ENCODE measurements at places on chromosomes 1 and 21.

- no peak for DNase-seq
- H3K27me3 ChIP-seq: peaks cover 68% of the 10 kb centered on the region
- peaks cover 16% of the 10 kb centered on the region for H3K4me1 ChIP-seq
- no peaks in the 10 kb centered on the region for H3K36me3 ChIP-seq
- no peak overlapping the region for H3K4me3 ChIP-seq
These were observed 3.0 kb downstream of the NHLH2 start for GRCh38 chr1:115837740-115838421.

GRCh38 chr1:172870901-172871606, 179.7 kb downstream of the TNFSF18 start:
- H3K36me3 ChIP-seq: no peaks in the 10 kb centered on the region
- no peak overlapping the region for H3K27ac ChIP-seq
- no peaks in the 10 kb centered on the region for H3K4me1 ChIP-seq
- DNase-seq: no peak

DNA sequence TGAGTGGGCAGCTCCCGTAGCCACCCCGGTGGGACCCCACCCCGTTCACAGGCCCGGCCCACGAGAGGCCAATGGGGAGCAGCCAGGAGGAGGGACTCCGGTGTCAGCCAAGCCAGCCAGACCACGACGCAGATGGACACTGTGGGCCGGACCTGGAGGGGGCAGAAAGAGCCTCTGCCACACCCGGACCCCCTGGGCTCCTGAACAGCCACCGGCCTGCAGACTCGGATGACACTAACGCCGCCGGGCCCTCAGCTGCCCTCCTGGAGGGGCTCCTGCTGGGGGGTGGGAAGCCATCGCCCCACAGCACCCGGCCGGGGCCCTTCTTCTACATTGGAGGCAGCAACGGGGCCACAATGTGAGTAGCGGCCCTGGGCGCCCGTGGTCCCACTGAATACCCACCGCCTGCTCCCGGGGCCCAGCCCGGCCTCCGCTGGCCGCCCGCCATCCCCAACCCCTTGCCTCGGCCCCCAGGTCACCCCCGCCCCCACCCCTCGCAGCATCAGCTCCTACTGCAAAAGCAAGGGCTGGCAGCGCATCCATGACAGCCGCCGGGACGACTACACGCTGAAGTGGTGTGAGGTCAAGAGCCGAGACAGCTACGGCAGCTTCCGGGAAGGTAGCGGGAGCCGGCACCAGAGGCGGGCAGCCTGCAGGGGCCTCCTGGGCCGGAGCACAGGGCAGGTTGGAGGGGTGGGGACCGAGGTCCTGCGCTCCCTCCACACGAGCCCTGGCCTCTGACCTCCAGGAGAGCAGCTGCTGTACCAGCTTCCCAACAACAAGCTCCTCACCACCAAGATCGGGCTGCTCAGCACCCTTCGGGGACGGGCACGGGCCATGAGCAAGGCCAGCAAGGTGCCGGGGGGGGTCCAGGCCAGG, 6.5 kb downstream of the TTLL10 start:
- H3K4me3 ChIP-seq: no peak overlapping the region
- no peaks in the 10 kb centered on the region for H3K36me3 ChIP-seq
- peaks cover 28% of the 10 kb centered on the region for H3K27me3 ChIP-seq
- no peak overlapping the region for H3K27ac ChIP-seq
- no peak for DNase-seq

GRCh38 chr1:3347257-3348020, 107.0 kb upstream of the ARHGEF16 start:
- DNase-seq: no peak
- H3K4me3 ChIP-seq: no peak overlapping the region
- H3K36me3 ChIP-seq: no peaks in the 10 kb centered on the region

GRCh38 chr1:33195556-33195955, 13.7 kb upstream of the TRIM62 start:
- no peak overlapping the region for H3K4me3 ChIP-seq
- no peak for DNase-seq
- no peaks in the 10 kb centered on the region for H3K36me3 ChIP-seq

DNA sequence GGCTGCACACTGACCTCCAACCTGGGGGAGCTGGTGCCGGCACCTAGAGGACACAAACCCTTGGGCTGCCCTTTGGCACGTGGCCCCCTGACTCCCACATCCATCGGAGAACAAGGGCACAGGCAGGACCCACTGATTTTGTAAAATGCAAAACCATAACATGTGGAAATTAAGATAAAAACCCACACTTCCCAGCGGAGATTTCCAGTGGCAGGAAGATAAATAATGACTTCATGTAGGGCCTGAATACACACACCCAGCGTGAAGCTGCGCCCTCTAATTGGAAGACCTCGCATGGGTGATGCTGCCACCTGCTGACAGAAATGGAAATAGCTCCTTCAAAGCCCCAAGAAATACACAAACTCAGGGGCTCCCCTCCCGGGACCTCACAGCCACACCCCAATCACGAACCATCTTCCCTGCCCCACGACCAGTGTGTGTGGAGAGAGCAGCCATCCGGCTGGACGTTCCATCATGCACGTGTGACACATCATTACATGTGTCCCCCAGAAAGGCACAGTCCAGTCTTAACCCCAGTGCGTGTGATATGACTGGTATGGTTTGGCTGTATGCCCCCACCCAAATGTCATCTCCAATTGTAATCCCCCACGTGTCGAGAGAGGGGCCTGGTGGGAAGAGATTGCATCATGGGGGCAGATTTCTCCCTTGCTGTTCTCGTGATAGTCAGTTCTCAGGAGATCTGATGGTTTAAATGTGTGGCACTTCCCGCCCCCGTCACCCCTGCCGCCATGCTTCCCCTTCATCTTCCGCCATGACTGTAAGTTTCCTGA, 5.7 kb upstream of the TPRG1L start:
- peaks cover 12% of the 10 kb centered on the region for H3K27me3 ChIP-seq
- no peaks in the 10 kb centered on the region for H3K36me3 ChIP-seq
- DNase-seq: peak; percentile 87
- peaks cover 19% of the 10 kb centered on the region for H3K4me1 ChIP-seq

GRCh38 chr1:2546515-2547209, 9.5 kb upstream of the TNFRSF14 start:
- H3K36me3 ChIP-seq: no peaks in the 10 kb centered on the region
- peaks cover 15% of the 10 kb centered on the region for H3K27me3 ChIP-seq
- H3K4me1 ChIP-seq: peaks cover 69% of the 10 kb centered on the region
- DNase-seq: peak; percentile 89

- no peaks in the 10 kb centered on the region for H3K36me3 ChIP-seq
- no peak overlapping the region for H3K27ac ChIP-seq
These were observed 67.9 kb downstream of the KAZN start for GRCh38 chr1:14666373-14666772.
